ENCODE measurements at places on chromosomes 13 and 19.

GRCh38 chr19:17504456-17504855, 7.0 kb upstream of the PGLS start:
- no peak for DNase-seq

DNA sequence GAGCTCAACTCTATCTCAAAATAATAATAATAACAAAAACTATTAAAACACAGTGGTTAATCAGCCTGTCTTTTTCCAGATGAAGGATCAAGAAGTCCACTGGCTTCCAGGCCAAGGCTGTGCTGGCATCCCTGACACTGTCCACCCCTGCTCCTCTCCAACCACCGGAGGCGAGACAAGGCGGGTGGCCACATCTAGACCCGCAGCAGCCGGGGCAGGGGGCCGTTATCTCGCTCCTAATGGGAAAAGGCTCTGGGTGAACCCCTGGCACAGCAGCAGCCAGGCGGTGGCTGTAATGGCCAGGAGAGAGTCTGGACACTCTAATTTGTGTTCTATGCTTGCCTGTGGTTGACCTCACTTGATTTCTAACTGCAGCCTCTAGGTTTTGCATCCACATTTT, 158.0 kb upstream of the SOX1 start:
- DNase-seq: no peak

DNA sequence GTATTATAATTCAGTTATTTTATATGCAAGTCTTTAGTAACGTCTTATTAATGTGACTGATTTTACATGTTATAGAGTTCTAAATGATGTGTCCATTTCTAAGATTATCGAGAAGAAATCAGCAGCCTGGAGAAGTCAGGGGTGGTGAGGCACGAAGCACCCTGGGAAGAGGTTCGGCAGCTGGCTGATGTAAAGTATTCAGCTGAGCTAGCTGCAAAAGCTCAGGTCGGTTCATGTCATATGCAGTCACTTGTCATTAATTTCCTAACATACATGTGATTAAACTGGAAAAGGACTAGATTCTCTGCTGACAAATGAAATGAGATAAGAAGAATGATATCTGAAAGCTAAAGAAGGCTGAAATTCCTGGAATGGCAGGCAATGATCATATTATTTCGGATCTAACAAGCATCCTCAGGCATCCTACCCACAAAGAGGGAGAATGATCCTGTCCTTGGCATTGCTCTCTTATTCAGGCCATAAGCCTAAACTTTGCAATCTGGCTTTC, 383.0 kb upstream of the SLITRK1 start:
- no peak for DNase-seq

DNA sequence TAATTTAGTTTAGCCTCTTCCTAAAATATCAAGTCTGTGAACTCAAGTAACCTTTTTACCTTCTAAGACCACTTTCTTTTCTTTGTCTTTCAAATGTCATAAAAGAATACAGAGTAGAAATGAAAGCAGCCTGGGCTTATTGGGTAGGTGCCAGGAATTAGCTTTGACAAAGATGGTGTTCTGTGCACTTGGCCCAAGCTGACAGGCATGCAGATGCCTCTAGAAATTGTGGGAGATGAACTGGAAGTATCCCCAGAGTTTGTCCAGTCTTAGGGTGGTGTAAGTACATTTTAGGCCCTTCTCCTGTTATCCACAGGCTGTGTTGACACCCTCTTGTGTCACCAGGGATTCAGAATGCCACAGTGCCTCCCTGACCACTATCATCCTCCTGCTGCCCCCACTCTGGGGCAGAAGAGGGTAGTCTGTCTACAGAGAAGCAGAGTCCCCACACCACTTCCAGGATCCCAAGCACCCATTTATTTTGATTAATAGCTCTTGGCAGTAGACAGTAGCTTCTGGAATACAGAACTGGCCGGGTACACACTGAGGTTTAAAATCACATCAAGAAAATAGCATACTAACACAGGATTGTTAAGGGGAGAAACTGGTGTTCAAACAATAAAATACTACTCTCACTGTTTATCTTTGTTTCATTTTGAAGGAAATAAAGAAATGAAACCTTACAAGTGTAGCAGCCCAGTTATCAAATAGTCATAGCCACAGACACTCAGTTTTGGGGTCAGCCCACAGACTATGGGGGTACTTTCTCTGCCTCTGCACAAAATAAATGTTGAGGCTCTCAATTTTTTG, 343.2 kb downstream of the KCNRG start:
- no peak for DNase-seq

DNA sequence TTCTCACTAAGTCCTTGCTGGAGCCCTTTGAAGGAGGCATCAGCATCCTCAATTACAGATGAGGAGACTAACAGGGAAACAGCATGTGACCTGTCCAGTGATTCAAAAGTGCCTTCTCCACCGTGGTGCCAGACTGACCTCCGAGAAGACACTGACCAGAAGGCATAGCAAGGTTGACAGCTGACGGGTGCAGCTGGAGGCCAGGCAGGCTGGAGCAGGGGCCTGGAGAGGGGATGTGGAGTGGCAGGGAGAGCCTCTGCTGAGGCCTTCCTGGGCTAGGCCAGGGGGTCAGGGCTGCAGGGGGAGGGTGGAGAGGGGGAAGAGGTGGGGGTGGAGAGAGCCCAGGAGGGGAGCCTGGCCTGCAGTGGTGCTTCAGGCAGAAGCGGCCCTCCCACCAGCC, 66.3 kb downstream of the KCTD15 start:
- DNase-seq: no peak

GRCh38 chr13:95656386-95657015, 12.0 kb upstream of the DZIP1 start:
- DNase-seq: no peak

- DNase-seq: no peak
Measured at GRCh38 chr13:101399365-101399764, 16.9 kb downstream of the NALCN start.

DNA sequence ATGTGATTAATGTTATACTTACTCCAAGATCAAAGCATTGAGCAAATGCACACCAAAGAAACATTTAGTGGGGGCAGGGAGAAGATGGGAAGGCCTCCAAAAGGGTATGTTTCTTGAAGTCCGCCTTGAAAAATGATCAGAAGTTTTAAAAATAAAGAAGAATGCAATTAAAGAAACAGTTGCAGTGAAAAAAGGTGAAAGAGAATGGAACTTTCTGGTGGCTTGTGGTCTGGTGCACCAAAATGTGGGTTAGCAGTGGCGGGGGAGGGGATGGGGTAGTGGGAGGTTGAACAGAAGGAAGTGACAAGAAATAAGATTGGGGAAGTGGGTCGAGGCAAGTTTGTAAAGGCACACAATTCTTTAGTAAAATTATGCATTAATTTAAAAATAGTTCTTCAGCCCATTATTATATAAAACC, 2.5 kb downstream of the LCP1 start:
- peak; percentile 66 for DNase-seq

DNA sequence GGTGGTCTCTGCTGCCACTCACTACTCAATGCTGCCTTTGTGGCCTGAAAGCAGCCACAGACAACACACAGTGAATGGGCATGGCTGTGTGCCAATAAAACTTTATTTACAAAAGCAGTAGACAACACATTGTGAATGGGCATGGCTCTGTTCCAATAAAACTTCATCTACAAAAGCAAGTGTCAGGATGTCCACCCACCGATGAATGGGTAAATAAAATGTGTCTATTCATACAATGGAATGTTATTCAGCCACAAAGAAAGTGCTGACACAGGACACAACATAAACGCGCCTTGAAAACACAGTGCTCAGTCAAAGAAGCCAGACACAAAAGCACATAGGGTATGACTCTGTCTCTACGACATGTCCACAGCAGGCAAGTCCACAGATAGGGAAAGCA, 20.1 kb downstream of the ZSCAN5A start:
- DNase-seq: no peak

DNA sequence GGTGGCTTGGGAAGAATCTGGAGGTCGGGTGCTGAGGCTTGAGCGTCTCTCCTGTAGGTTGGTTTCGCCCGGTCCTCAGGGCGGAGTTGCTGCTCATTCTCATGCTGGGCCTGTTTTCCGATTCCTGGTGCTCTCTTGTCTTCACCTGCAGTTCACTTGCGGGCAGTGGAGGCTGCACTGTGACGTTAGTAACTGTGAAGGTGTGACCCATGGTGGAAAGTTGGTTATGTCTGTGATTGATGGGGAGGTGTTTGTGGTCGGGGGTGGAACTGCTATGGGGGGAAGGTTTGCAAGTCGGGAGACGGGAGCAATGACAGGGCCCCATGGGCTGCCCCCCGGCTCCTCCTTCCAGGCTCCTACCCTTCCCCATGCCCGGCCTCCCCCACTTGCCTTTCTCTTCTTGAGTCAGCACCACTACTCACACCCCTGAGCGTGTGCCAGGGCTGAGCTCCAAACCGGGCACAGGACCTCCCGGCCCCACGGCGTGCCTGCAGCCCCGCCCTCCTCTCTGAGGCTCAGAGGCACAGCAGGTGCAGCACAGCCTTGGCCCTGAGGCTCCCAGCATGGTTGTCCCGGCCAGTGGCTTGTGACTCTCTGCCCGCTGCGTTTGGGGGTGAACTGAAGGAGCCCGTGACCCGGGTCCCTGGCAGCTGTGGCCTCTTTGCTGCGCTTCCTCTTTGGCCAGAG, 79.1 kb downstream of the ATP11A start:
- DNase-seq: no peak

- no peak for DNase-seq
Measured at GRCh38 chr19:46351241-46352041, 4.6 kb downstream of the PPP5C start.

GRCh38 chr19:47490847-47491246, 6.8 kb upstream of the KPTN start:
- DNase-seq: no peak

- no peak for DNase-seq
Measured at GRCh38 chr13:33692531-33692930, 125.4 kb upstream of the RFC3 start.

- no peak for DNase-seq
Measured at GRCh38 chr13:28239374-28239773, 101.0 kb downstream of the PAN3 start.

GRCh38 chr19:32038021-32038920, 307.1 kb upstream of the ZNF507 start:
- DNase-seq: no peak

DNA sequence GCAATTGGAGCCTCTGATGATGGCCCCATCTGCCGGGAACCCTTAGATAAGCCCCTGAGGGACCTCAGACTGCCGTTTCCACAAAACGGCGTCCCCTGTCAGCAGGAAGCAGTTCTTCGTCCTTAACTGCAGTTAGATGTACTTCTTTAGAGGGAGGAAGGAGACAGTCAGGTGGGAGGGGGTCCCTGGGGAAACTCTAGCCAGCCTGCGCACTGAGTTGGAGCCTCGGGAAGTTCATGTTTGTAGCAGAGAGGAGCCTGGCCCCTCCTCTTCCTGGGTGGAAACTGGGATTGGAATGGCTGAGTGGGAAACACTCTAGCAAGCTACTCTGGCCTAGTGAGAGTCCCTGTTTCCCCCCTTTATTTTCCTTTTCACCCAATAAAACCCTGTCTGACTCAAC, 612.4 kb downstream of the PCDH9 start:
- no peak for DNase-seq

GRCh38 chr13:30617315-30618185, at the start of gene USPL1:
Gene USPL1 (plus strand): TSS chr13:30617920. CDS start chr13:30621141, 3,221 bp downstream.
- peak; percentile 97 for DNase-seq

DNA sequence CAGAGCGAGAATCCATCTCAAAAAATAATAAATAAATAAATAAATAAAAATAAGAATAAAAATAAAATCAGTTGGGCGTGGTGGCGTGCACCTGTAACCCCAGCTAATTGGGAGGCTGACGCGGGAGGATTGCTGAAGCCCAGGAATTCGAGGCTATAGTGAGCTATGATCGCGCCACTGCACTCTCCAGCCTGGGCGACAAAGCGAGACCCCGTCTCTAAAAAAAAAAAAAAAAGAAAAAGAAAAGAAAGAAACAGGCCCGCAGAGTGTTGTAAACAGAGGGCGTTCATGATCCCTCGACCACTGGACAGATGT, 5.4 kb downstream of the SERTAD1 start:
- no peak for DNase-seq

GRCh38 chr13:75579529-75579928, 29.9 kb downstream of the UCHL3 start:
- no peak for DNase-seq

DNA sequence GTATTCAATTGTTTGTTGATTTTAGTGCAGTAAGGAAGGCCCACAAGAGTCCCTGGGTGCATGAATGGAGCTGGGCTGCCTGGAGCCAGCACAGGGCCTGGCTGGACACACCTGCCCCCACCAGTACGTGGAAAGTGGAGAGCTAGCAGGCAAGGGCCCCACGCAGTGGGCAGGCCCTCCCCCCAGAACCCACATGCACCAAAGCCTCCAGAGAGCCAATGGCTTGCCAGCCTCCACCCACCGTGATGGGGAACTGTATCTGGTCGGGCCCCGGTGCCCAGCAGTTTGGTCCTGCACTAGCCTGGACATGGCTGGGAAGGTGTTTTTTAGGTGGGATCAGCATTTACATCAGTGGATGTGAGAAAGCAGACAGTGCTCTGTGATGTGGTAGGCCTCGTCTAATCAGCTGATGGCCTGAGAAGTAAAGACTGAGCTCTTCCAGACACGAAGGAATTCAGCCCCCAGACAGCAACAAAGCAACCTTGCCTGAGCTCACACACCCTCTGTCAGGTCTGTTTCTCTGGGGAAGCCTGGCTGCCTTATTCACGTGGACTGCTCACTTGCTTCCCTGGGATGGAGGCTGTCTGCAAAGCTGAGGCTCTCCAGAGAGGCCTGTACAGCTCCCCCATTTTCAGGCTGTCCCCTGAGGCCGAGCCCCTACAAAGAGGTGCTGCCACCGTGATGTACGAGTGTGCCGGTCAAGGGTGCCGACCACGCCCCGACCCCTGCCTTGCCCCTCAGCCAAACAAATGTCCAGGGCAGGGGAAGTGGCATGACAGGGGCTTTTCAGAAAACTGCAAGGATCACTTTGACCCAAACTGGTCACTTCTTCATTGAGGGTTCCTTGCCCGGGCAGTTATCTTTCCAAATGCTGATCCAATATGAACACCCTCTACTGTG, 27.5 kb downstream of the RAB20 start:
- DNase-seq: no peak

GRCh38 chr13:102710261-102710679, 15.4 kb upstream of the METTL21C start:
- no peak for DNase-seq

DNA sequence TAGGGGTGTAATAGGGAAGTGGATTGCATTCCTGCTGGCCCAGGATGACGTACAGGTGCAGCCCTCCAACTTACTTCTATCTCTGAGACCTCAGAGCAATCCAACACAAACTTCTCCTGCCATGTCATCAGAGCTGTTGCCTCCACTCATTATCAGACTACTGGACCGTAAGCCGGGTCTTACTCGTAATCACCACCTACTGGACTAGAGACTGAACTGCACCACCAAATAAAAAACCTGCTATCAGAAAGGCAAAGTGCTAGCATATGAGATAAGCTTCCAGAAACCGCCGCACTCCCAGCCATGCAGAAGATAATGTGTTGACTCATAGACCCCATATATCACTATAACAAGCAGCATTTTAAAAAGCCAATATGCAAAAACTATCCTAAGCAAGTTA, 102.0 kb downstream of the SLITRK1 start:
- DNase-seq: no peak

DNA sequence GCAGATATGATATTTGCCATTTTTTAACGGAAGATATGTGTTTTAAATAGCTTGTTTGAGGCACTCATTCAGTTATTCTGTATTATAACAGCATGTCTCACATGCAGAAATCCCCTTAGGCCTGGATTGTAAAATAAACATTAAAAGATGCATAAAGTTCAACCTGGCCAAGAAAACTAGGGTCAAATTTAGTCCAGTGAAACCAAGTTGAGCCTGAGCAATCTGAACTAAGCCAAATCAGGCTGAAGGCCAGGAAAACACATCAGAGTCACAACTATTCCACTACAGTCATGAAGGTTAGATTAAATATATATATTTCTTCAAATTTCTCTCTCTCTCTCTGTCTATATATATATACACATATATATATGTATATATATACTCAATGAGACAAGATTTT, 504.8 kb downstream of the SLITRK1 start:
- no peak for DNase-seq

Measured in effector CD4-positive, alpha-beta T cell (primary cell).